NB4 (cell line): ENCODE measurements at places on chromosomes 16 and 17.

DNA sequence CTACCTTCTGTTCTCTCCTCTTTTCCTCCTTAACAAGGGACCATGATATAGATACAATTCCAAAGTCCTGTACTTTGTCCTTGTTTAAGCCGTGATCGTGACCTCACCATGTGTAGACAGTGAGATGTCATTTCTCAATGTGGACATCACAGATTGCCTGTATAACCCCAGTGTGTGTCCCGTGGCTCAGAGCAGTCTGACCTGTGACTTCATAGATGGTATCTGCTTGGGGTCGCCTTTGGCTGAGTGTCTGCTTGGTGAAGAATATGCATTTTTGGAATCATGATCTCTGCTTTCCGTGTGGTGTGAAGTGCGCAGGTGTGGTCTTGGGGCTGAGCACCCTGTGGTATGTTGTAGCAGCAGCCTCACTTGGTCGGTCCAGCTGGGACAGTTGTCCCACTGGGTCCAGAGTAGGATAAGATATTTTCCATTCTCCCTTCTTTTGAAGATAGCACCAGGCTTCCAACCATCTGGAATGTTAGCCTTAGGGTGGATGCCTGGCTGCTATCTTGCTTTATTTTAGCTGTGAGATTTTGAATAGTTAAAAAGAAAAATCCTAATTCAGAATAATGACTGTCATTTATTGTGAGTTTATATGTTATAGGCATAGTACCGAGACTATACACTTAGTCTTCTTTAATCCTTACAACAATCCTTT, 13.4 kb downstream of the MSI2 start:
- DNase-seq, result no peak

DNA sequence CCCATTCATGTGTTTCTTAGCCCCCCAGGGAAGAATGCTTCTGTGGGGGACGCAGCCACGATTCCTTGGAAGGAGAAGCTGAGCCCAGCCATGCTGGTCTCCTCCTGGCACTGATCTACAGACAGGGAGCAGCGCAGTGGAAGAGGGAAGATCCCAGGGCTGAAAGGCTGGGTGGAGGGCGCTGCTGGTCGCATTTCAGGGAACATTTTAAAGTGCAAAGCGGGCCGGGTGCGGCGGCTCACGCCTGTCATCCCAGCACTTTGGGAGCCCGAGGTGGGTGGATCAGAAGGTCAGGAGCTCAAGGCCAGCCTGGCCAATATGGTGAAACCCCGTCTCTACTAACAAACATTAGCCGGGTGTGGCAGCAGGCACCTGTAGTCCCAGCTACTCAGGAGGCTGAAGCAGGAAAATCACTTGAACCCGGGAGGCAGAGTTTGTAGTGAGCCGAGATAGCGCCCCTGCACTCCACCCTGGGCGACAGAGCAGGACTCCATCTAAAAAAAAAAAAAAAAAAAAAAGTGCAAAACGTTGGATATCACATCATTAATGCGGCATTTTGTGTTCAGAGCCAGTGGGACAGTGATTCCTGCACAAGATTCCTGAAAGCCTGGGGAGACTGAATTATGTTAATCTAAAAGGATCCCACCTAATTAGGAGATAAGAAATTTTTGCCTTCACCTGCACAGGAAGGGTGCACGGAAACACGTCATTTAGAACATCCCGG, 558 bp upstream of the CHMP6 start:
- DNase-seq, result peak; percentile 6

DNA sequence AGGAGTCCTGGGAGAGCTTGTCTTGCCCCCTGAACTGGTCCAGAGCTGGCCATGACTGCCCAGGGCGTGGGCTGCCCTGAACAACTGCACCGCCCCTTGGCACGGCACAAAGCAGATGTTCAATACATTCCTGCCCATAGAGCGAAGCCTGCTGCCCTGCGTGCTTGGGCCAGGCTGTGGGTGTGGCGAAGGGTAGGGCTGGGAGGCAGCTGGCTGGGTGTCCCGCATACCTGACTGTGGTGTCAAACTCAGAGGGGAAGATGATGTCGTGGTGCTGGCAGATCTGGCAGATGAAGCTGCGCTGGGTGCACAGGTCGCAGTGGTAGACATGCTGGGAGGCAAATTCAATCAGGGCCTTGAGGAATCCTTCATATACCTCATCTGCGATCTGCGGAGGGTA, 124.2 kb upstream of the SMURF2 start:
- no peak for DNase-seq

DNA sequence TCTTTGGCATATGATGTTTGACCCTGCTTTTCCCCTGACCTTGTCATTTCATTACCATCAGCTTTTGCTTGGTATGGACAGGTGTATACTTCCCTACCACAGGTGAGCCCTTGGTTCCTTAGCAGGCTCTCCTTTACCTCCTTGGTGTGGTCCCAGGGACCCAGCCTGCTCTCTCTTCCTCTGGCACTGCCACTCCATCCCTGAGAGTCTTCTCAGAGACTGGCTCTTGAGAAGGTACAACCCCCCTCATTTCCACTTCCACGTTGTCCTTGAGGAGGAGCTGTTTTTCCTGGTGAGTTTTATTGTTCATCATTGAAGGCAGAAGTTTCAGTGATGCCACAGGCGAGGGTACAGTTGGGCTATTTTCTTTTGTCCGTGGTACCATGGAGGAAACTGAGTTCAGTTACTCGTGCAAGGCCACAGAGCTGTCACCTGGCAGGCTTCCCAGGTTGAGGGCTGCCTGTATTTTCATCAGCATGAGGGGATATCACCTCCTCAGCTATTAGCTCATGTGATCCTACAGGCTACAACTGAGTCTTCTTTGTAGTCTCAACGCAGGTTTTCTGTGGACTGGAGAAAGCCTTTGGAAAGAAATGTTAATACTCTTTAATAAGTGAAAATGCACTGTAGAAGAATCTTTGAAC, 52.3 kb downstream of the MSI2 start:
- DNase-seq, result no peak

DNA sequence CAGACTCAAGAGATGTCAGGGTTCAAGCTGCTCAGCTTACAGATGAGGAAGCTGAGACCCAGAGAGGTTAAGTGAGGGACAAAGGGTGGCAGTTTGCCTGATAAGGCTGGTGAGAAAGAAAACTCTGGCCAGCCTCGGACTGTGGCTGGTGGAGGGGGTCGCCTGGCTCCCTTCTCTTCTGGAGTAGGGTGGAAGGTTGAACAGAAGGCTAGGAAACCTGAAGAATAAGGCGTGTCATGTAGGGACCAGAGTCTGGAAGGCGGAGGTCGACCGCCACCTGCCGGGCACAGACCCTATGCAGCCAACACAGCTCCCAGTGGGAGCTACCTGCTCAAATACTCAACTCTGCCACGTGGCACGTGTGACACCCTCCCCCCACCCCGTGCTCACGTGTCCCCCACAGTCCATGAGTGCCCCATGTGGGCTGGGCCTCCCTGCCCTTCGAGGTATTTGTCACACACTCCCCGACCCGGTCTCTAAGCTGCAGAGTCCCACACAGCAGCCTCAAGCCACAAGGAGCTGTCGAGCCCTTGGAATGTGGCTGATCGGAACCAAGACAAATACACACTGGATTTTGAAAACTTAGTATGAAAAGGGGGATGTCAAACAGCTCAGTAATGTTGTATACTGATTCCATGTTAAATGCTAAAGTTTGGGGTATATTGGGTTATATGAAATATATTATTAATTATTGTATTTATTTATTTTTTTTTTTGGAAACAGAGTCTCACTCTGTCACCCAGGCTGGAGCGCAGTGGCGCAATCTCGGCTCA, 11.8 kb downstream of the HID1 start:
- DNase-seq, result peak; percentile 81

- DNase-seq, result no peak
Observed at GRCh38 chr17:82113941-82114340, 15.9 kb upstream of the FASN start.

GRCh38 chr17:61235827-61236197, 163.8 kb upstream of the TBX2 start:
- DNase-seq, result no peak

DNA sequence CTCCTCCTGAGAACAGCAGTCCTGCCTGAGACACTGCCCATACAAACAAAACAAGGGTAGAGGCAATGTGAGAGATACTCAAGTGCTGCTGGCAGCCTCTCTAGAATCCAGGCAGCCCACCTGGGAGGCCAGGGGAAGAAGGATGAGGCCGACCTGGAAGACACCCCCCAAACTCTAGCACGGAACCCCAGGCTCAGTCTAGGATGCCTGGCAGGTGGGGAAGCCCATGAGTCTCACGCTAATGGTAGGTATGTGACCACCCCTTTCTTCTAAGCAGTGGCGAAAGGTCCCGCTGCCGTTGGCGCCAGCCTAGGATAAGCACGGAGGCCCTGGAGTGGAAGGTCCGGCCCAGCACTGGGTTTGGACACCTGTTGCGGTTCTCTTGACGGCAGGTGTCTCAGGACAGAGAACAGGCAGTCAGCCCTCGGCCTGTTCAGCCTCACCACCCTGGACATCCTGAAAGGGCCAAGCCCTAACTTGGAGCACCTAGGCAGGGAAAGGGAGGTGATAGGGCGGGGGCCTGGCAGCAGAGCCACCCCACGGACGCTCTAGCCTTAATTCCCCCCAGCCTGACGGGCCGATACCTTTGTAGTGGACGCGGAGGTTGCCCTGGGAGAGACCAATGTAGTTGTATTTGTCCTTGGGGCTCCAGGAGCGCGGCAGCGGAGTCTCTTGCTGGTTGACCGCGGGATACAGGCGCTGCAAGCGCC, 487 bp downstream of the RANBP10 start:
- DNase-seq, result no peak

- DNase-seq, result no peak
Observed at GRCh38 chr17:71067669-71068407, 898.5 kb downstream of the KCNJ2 start.

DNA sequence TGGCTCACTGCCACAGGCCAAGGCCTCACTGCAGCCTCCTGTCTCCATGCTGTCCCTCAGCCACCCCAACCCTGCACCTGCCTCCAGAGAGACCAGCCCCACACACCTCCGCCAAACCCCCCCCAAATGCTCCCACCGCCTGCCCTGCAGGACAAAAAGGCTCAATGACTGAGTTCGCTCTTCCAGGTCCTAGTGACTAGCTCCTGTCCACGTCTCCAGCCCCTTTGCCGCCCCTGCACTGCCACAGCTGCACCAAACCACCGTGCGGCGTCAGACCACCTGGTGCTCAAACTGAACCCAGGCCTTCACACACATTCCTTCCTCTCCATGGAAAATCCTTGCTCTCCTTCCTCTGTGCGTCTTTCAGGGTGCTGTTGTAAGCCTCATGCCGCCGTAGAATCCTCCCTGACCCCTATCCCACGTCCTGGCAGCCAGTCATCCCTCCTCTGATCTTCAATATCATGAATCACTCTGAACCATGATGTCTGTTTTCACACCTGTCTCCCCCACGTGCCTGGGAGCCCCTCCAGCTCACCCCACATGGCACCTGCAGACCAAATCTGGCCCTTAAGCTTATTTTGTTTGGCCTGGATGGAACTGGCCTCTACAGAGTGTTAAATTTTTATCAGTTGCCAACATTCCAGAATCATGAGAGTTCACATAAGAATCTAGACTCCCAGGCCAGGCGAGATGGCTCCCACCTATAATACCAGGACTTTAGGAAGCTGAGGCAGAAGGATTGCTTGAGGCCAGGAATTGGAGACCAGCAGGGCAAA, 4.3 kb upstream of the GSG1L start:
- no peak for DNase-seq

DNA sequence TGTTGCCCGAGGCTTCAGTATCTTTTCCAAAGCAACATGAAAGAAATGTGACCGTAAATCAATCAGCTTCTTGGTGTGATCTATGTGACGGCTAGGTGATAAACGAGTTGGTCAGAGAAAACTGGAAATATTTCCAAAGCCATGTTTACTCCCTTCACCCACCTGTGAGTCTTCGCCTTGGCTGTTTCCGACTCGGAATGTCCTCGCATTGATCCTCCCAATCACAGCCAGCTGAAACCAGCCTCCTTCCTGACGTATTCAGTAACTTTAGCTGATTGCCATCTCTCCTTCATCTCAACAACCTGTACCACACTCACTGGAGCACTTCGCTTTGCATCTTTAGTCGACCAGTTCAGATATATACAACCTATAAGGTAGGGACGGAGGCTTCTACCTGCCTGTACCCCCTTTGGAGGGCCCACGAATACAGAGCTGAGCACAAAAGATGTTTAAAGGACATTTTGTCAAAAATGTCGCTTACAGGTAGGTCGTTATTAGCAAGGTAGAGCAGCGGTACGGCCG, 705 bp downstream of the KRABD2 start:
- no peak for DNase-seq

GRCh38 chr17:44607836-44608690, 48.2 kb upstream of the MEIOC start:
- no peak for DNase-seq

- DNase-seq, result no peak
Observed at GRCh38 chr17:79113699-79114457, 39.3 kb downstream of the ENGASE start.

DNA sequence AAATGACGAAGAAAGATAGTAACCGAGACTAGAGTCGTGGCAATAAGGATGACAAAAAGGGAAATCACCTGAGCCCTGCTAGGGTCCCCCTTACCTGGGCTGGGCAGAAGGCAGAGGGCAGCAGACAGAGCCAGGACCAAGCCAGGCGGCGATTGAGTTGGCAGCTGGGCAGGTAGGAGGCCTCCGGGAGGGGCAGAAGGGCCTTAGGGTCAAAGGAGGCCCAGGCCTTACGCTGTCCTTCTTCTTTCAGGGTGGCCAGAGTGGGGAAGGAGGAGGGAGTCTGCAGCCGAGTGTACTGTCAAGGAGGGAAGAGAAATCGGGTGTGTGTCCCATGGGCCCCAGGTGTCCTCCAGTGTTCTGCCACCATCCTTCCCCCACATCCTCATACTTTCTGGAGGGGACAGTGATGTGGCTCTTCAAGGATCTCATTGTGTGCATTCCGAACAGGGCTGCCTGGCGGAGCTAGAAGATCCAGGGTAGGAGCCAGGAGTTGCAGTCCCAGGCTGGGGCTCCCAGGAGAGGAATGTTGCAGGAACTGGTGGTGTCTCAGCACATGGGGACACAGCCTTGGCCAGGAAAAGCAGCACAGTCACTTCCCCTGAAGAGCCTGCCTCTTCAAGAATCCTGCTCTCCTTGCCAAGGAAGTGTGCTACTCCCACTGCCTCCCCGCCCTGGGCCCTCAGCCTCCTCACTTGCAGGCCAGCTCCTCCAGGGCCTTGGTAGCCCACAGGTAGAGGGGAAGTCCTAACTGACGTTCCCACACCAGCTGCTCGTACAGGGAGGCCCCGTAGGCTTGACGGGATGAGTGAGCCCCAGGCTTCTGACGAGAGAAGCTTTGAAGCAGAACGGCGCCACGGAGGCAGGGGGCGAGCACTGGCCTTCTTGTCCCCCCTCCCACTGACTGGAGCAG, 13.2 kb downstream of the CTC1 start:
- DNase-seq, result no peak

GRCh38 chr17:35188111-35188510, 6.1 kb downstream of the SLC35G3 start:
- DNase-seq, result no peak

GRCh38 chr17:41437769-41438168, 3.0 kb downstream of the KRT38 start:
- DNase-seq, result no peak

- DNase-seq, result no peak
Observed at GRCh38 chr17:10600571-10600970, 51.1 kb upstream of the MYH2 start.
